ENCODE measurements at places on chromosomes 4 and X.

- DNase-seq = no peak
Observed at GRCh38 chr4:127548990-127549925, 83.5 kb upstream of the INTU start.

GRCh38 chr4:38529189-38530115 is 134.5 kb upstream of the KLF3 start:
- no peak for DNase-seq

DNA sequence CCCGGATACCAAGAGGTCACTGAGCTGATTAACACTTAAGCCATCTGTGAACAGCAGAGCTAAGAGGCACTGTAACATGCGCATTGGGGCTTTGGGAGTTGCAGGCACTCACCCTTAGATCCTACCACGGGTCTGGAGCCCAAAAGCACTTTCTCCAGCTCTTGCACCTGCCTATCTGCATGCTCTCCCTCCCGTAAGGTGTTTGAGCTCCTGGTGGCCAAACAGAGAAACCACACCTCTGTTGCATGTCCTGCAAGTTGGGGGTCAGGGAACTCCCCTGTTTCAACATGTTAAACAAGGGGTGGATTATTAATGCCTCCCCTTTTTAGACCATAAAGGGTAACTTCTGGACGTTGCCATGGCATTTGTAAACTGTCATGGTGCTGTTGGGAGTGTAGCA is 49.8 kb downstream of the GYPA start:
- DNase-seq = no peak

DNA sequence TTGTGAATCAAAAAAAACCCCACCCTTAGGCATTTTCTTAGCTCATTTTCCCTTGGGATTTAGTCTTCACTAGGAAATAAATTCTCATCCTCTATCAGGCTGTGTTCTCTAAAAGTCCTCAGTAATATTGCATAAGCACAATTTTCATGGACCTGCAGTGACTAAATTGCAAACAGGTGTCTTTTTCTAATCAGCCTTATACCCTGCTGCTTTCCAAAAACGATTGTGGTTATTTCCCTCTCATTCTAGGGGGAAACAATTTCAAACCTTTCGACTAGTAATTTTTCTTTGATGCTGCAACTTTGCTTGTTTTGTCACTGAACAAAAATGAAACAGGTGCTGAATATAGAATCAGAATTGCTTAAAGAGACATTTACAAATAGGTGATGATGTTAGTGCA is 549.9 kb downstream of the PDHA2 start:
- no peak for DNase-seq

GRCh38 chrX:53251307-53251706 is 26.3 kb upstream of the KDM5C start:
- DNase-seq = no peak

- DNase-seq = no peak
Observed at GRCh38 chr4:110550260-110550659, 72.6 kb downstream of the PITX2 start.

- no peak for DNase-seq
Observed at GRCh38 chr4:11589676-11590075, 161.0 kb upstream of the HS3ST1 start.

GRCh38 chr4:183348706-183349659 is 26.8 kb upstream of the CLDN24 start:
- DNase-seq = no peak

DNA sequence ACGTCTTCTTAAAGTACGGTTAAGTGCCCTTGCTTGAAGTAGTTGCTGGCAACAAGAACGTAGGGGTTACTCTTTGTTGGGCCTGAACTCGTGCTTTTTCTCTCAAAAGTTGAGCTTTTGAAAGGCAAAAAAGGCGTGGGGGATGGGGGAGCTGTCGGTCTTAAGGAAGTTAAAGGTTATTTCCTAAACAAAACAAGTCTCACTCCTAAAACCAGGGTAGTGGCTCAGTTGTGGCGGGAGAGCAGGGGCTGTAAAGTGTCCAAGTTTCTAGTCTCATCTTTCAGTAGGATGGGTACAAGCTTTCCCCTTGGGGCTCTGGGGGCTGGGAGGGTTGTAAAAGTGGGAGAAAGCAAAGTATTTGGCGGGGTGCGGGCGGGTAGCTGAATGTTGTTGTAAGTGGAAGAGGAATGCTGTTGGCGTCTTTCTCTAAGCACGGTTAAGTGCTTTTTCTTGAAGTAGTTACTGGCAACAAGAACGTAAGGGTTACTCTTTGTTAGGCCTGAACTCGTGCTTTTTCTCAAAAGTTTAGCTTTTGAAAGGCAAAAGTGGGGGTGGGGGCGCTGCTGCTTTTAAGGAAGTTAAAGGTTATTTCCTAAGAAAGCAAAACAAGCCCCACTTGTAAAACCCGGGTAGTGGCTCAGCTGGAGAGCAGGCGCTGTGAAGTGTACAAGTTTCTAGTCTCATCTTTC is 904 bp upstream of the WDR1 start:
- no peak for DNase-seq

DNA sequence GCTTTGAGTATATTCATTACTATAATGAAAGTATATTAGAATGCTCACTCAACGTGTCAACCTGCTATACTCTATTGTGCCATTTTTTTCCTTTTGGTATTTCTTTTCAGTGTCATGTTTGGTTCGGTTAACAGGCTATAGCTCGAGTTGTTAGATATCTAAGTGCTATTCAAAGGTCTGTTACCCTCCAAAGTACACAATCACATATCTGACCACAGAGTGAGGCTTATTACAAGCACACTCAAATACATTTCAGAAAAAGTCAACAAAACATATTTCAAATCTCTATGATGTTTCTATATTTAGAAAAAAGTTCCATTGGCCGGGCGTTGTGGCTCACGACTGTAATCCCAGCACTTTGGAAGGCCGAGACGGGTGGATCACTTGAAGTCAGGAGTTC is 32.8 kb downstream of the WNK3 start:
- no peak for DNase-seq

GRCh38 chr4:182193311-182193710 is 49.9 kb upstream of the TENM3 start:
- no peak for DNase-seq

GRCh38 chr4:142035566-142035965 is 399.2 kb downstream of the IL15 start:
- no peak for DNase-seq
